Stimulated activated CD8-positive, alpha-beta memory T cell treated with anti-CD3 and anti-CD28 coated beads, Interleukin-4, amount 100 ng/mL, for 48 hours (primary cell): ENCODE measurements at places on chromosomes 3 and 15.

DNA sequence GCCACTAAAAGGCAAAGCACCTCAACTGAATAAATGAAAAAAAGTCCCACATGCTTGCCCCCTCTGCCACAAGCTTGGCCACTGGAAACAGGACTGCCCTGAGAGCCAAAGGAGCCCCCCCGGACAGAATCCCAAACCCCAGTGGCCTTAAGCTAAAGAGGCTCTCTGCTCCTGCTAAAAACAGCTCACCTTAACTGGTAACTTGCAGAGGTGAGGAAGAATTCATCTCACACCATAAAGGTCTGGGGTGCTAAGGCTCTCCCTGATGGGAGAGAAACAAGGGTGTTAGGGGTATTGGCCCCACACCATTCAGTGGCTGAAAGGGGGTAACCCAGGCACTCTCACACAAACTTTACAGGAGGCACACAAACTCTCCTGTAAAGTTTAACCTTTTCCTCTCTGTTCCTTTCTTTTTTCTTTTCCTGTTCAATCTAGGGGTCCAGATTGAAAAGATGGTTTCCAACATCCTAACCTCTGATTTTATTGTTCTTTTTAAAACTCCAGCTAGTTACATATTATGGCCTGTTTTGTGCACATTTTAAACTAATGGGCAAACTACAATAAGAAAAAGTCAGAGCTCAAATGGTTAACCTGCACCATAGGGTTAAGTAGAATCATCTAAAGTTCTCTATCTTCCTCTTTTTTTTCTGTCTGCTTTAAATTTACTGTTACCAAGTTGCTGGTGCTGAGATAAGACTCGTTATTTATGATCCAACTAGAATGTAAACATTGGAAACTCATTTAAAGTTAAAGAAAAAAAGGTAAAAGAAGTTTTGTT lies 19.9 kb downstream of the TRANK1 start:
- DNase-seq = no peak

GRCh38 chr3:49244581-49245205 lies 32.3 kb downstream of the C3orf62 start:
- no peak for DNase-seq

GRCh38 chr3:35624698-35625097 lies 14.6 kb upstream of the ARPP21 start:
- no peak for DNase-seq

DNA sequence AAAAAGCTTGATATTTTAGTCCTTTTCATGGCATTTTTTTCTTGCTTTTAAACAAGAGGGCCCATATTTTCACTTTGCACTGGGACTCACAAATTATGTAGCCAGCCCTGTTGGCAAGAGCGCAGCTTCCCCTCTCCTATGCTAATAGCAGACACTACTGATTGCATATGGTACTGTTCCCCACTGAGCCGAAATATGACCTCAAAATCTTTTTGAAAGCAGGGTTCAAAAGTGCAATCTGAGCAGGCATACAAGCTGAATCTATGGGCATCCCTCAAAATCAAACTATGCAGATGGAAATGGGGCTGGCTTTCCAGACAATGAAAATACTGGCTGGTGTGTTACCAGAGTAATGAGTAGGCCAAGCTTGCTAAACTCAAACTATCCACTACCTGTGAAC lies 225.2 kb upstream of the SETMAR start:
- DNase-seq = no peak

- no peak for DNase-seq
These were observed 7.2 kb upstream of the IL20RB start for GRCh38 chr3:136950623-136951022.

- DNase-seq = no peak
These were observed 90.9 kb downstream of the STRIT1 start for GRCh38 chr3:155202626-155203025.
